Daoy (cell line): ENCODE measurements at places on chromosomes 16 and 17. TPM values are rescaled to one million over a fixed set of nuclear protein-coding genes. Genes with fewer than 3 reads are reported as not detected.

The DYNLRB2 gene
- total RNA-seq, result not detected in 2 replicates

The CTDNEP1 gene
- total RNA-seq, result 25.5 and 27.6 TPM in 2 replicates

DNA sequence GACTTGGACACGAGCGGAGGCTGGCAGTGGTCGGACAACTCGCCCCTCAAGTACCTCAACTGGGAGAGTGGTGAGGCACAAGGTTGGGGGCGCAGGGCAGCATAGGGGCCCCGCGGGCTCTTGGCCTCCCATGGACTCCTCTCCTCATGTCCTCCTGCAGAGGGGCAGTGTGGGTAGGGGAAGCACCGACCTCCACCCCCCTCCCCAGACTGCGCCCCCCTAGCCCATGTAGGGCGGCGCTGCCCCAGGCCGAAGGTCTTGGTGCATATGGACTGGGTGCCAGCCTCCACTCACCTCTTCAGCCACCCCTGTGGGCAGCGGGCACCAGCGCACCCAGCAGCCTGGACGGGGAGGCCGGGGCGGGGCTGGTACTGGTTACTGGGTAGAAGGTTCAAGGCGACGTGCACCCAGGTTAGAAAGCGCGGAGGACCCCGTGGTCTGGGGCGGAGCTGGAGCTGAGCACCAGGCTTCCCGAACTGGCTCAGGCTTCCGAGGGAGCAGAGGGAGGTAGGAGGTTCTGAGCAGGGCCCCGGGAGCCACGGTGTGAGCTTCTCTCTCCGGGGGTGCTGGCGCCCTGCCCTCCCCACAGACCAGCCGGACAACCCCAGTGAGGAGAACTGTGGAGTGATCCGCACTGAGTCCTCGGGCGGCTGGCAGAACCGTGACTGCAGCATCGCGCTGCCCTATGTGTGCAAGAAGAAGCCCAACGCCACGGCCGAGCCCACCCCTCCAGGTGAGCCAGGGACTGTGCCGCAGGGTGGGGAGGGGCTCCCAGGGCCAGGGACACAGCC lies 39.5 kb downstream of the MRC2 start:
- no peak for DNase-seq

DNA sequence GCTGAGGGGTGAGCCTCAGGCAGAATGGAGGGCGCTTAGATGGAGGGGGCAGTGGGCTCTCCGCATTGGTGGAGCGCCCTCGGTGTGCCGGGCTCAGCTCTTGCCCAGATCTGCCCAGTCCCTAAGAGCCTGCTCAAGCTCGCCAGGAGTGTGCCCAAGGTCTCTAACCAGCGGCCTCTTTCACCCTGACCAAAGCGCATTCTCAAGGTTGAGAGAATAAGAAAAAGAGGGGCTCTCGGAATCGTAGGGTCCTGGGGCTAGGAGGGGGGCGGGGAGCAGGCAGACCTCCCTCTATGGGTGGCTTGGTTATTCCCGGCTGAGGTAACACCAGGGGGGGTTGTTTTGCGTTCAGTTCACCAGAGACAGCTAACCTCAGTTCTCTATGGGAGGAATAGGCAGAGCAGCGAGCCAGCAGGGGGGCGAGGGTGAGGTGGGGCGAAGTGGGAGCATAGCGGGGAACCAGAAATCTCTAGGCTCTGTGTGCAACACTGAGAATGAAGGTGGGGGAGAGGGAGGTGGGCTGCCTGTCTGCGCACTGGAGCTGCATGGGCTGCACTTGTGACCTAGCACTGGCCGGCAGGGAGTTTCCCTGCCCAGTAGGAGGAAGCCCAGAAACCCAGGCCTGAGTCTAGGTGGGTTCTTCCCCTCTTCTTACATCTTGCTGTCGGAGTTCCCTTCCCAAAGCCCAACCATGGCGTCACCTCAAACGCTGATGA lies 3.0 kb downstream of the TMEM132E start:
- no peak for DNase-seq

GRCh38 chr17:29393436-29393835 lies 3.3 kb downstream of the TAOK1 start:
- DNase-seq, result no peak

- peak; percentile 82 for DNase-seq
Measured at GRCh38 chr17:42548070-42548837, 4.5 kb upstream of the HSD17B1 start.

DNA sequence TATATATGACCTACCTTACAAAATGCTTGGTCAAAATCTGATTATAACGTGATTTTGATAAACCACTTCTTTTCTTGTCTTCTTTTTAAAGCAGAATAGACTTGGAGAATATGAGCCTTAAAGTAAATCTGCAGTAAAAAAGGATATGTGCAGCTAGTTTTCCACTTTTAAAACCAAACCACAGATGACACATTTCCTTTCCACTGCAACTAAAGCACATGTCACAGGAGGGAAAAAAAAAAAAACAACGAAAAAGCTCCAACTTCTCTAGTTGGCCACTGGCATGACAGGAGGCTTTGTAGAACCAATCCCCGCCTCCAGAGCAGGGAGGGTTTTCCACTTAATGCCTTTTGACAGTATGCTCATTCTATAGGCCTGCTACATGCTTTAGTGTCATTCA lies at the start of gene EVI2A:
Gene EVI2A, minus strand, starts transcription at position 142 of the 400 bp plus-strand sequence. CDS start 2,609 bp downstream, outside the sequence.
- peak; percentile 84 for DNase-seq

DNA sequence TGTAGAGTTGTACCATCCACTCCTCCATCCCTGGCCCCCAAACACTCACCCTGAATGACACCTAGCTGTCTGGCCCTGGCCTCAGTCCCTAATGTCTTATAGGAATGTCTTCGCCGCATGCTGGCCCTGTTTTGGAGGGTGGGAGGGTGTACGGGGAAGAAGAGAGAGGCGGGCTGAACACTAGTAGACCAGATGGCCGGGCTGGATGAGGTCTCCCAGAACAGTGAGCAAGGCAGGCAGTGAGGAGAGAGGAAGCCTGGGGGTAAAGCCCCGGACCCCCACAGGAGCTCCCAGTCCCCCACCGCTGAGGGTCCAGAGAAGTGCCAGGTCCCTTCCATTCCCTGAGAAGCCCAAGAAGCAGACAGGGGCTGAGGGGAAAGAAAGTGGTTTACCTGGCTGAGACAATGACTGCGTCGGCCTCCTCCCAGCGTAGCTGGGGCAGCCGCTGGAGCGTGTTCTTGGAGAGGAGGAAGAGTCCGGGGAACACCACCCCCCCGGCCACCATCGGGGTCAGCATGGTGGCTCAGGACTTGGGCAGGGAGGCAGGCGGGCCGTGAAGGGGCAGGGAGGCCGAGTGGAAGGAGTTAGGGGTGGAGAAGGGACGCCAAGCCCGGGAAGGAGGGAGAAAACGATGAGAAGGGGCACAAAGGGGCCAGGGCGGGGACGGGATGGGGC lies 923 bp downstream of the TLCD3B start:
- no peak for DNase-seq

DNA sequence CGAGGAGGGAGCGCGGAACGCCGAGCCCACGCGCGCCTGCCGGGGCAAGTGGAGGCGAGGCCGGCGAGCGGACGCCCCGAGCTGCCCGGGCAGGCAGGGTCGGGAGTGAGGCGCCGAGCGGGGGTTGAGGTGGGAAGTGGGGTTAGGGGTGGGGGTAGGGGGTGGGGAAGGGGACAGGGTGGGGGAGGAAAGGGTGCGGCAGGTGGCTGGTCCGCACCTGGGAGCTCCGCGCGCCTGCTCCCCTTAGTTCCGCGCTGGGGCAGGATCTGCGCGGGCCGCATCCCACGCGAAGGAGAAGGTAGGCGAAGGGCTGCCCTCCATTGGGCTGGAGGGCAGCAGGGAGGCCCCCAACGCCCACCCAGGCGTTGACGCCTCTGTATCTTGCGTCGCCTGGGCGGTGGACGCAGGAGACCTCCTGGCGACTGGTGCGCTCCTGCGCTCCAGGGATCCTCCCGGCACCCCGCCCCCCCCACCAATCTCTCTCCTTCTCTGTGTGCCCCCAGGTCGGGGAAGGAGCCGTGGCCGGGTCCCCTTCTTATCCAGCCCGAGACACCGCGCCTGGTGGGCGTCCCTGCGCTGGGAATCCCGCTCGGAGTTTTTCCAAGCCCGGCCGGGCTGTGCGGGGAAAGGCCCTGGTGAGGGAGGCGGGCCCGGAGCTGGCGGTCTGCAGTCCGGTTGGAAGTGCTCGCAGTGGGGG lies 51.3 kb upstream of the AMZ2 start:
- DNase-seq, result peak; percentile 26

DNA sequence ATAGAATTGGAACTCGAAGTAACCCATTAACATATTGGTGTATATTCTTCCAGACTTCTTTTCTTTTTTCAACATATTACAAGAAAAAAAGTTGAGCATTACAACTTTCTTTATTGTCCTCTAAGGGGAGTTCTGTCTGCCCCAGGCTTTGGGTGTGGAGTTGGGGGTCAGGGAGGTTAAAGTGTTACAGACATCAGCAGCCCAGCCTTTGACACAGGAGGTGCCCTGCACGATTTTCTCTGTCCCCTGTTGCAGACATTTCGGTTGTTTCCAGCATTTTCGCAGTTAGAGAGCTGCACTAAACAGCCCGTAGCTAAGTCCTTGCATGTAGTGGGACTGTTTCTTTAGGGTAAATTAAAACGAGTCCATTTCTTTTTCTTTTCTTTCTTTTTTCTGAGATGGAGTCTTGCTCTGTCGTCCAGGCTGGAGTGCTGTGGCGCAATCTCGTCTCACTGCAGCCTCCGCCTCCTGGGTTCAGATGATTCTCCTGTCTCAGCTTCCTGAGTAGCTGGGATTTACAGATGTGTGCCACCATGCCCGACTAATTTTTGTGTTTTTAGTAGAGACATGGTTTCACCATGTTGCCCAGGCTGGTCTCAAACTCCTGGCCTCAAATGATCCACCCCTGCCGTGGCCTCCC lies 13.4 kb upstream of the ADCY7 start:
- no peak for DNase-seq

- no peak for DNase-seq
Measured at GRCh38 chr16:10728003-10728887, 15.4 kb upstream of the NUBP1 start.

- DNase-seq, result no peak
Measured at GRCh38 chr16:17367036-17367435, 103.7 kb downstream of the XYLT1 start.

- no peak for DNase-seq
Measured at GRCh38 chr16:75443298-75443697, 10.0 kb upstream of the CFDP1 start.

GRCh38 chr16:71513302-71513701 lies 12.9 kb upstream of the CHST4 start:
- no peak for DNase-seq
